ENCODE measurements at places on chromosomes 6 and 20.

GRCh38 chr6:7914991-7915789 is 4.6 kb upstream of the TXNDC5 start:
- no peaks in the 10 kb centered on the region for H3K36me3 ChIP-seq
- no peak overlapping the region for H3K27ac ChIP-seq
- H3K4me3 ChIP-seq: no peak overlapping the region
- DNase-seq: no peak

GRCh38 chr20:57190536-57191264 is 75.7 kb downstream of the BMP7 start:
- peaks cover 8% of the 10 kb centered on the region for H3K4me1 ChIP-seq
- H3K27me3 ChIP-seq: no peaks in the 10 kb centered on the region
- no peak overlapping the region for H3K27ac ChIP-seq

GRCh38 chr20:48350313-48350988 is 477.3 kb downstream of the PREX1 start:
- H3K4me3 ChIP-seq: no peak overlapping the region
- DNase-seq: no peak
- H3K4me1 ChIP-seq: no peaks in the 10 kb centered on the region
- no peak overlapping the region for H3K27ac ChIP-seq
- H3K36me3 ChIP-seq: no peaks in the 10 kb centered on the region
- H3K27me3 ChIP-seq: no peaks in the 10 kb centered on the region

DNA sequence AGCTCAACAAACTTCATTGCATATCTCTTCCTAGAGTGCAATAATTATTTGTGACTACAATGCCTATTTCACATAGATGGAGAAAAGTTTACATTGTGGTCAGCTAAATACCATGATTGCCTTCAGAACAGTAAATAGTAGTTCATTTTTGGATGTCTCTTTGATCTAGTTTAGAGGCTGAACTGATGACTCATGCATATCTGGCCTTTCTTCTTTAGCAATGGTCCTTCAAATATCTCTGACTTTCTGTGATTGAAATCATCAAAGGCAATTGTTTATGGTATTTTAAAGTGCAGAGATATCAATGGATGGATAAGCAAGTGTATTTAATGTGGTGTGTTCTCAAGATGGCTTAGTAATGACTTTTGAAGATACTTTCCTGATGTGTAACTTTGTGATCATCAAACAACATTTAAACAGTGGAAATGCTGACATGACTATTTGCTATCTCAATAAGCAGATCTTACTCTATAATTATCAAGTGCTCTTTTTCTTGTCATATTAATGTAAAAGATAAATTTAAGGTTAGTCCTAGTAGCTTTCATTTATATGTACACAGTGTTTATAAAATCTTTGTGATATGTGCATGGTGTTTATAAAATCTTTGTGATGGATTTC is 523.7 kb upstream of the SLC35B3 start:
- H3K4me3 ChIP-seq: no peak overlapping the region
- H3K27me3 ChIP-seq: no peaks in the 10 kb centered on the region
- no peaks in the 10 kb centered on the region for H3K36me3 ChIP-seq
- no peak overlapping the region for H3K27ac ChIP-seq
- no peak for DNase-seq
- no peaks in the 10 kb centered on the region for H3K4me1 ChIP-seq

DNA sequence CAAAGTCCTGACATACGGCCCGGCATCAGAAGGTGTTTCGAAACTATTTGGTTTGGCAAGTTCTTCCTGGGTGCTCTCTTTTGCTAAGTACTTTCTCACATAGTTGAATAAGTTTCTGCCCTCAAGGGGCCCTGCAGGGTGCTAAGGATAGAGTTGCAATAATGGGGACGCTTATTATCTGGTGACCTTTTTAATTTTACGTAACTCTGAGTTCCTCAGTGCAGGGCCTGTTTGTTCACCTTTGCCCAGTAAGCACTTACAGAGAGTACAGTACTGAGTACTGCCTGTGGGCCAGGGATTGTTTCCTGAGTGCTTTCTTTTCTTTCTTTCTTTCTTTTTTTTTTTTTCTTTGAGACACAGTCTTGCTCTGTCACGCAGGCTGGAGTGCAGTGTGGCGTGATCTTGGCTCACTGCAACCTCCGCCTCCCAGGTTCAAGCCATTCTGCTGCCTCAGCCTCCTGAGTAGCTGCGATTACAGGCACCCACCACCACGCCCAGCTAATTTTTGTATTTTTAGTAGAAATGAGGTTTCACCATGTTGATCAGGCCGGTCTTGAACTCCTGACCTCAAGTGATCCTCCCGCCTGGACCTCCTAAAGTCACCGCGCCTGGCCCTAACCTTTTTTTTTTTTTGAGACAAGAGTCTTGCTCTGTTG is 4.5 kb upstream of the PXMP4 start:
- peaks cover 31% of the 10 kb centered on the region for H3K4me1 ChIP-seq
- no peak overlapping the region for H3K4me3 ChIP-seq
- DNase-seq: no peak
- no peaks in the 10 kb centered on the region for H3K36me3 ChIP-seq
- H3K27ac ChIP-seq: no peak overlapping the region

GRCh38 chr6:110567957-110568696 is 91.7 kb upstream of the SLC22A16 start:
- H3K4me3 ChIP-seq: no peak overlapping the region
- H3K27me3 ChIP-seq: no peaks in the 10 kb centered on the region
- no peak for DNase-seq
- no peak overlapping the region for H3K27ac ChIP-seq
- H3K4me1 ChIP-seq: no peaks in the 10 kb centered on the region
- H3K36me3 ChIP-seq: no peaks in the 10 kb centered on the region

- H3K4me1 ChIP-seq: peaks cover 14% of the 10 kb centered on the region
- peaks cover 23% of the 10 kb centered on the region for H3K27me3 ChIP-seq
- no peaks in the 10 kb centered on the region for H3K36me3 ChIP-seq
- no peak for DNase-seq
- no peak overlapping the region for H3K4me3 ChIP-seq
- H3K27ac ChIP-seq: no peak overlapping the region
These were observed 70.4 kb upstream of the MLN start for GRCh38 chr6:33874136-33874760.

GRCh38 chr20:62678553-62678952 is 30.1 kb upstream of the NTSR1 start:
- no peak overlapping the region for H3K27ac ChIP-seq
- no peak overlapping the region for H3K4me3 ChIP-seq

DNA sequence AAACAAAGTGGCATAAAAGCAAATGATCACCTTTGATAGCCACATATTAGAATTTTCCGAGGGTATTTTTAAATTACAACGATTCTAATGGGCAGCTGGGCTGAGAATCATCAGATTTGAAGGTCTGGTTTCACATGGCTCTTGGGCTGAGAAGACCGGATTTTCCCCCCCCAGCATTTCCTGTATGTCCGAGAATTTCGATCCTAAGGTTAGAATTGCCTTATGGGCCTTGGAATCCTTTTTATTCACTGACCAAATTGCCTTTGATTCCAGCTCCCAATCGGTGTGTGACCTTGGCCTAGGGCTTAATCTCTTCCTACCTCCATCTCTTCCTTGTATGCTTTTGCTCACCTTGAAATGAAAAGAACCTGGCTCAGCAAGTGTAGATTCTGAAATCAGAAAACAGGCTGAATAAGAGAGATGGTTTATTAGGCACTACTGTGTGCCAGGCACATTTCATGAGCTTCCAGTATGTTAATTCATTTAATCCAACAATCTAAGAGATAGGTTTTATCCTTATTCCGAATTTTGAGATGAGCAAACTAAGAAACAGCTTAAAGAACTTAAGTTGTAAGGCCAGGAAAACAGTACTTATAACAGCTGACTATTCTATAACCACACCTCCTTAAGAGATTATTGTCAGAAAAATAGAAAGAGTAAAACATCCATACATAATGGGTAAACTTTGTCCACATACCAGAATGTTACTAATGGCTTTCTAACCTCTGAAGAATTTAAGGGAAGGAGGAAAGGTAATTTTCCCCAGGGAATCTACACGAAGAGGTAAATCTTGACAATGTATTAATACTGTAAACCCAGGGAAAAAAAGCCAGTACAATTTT is 39.4 kb downstream of the HFE start:
- peaks cover 5% of the 10 kb centered on the region for H3K36me3 ChIP-seq
- no peak for DNase-seq
- no peaks in the 10 kb centered on the region for H3K27me3 ChIP-seq
- H3K4me3 ChIP-seq: peak overlapping the region; percentile 89

DNA sequence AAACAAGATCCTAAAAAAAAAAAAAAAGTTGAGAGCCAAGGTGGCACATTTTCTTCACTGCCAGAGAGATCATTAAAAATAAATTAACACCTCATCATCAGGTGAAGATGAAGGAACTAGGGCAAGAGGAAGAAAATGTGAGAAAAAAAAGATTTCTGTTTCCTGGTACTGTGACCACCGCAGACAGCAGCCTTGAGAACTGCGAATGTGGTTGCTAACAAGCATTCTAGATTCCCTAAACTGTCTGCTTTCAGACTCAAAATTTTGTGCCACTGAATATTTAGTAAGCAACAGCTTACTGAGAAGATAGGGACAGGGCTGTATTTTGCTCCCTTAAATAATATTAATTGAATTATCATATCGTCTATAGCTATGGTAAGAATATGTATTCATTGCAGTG is 24.1 kb upstream of the MBOAT1 start:
- no peaks in the 10 kb centered on the region for H3K27me3 ChIP-seq
- peaks cover 5% of the 10 kb centered on the region for H3K4me1 ChIP-seq
- no peak overlapping the region for H3K27ac ChIP-seq
- no peaks in the 10 kb centered on the region for H3K36me3 ChIP-seq

DNA sequence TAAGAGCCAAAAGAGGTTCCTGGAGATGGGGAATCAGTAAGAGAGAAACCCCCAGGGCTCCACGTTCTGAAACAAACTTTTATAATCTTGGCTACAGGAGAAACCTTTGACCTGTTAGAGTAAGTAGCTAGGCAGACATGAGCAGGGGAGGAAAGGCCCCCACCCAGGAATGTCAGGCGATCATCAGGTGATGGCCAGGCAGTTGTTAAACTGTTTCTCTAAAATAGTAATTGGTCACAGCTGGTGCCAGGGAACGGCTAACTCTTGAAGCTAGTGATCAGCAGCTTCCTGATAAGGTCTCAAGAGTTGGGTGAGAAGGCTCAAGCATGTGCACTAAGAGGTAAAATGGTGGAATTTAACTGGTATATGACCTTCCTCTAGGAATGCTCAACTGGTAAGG is 263.8 kb downstream of the HDGFL1 start:
- DNase-seq: no peak
- peaks cover 14% of the 10 kb centered on the region for H3K36me3 ChIP-seq
- H3K4me1 ChIP-seq: peaks cover 17% of the 10 kb centered on the region
- H3K4me3 ChIP-seq: no peak overlapping the region
- no peak overlapping the region for H3K27ac ChIP-seq

DNA sequence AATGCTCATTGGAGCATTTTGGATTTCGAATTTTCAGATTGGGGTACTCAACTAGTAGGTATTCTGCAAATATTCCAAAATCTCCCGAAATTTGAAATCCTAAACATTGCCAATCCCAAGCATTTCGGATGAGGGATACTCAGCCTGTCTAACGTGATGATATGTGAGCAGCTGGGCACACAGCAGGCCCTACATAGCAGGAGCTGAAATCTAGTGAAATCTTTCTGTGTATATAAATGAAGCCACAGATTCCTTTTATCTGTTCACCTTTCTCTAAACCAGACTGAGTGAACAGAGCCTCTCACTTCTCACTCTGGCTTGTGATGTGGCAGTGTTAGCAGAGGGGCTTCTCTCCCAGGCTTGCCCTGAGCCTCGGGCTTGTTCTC is 17.8 kb downstream of the STX16 start:
- peaks cover 16% of the 10 kb centered on the region for H3K36me3 ChIP-seq
- no peaks in the 10 kb centered on the region for H3K4me1 ChIP-seq
- H3K27ac ChIP-seq: no peak overlapping the region
- H3K27me3 ChIP-seq: no peaks in the 10 kb centered on the region

- no peak for DNase-seq
- no peak overlapping the region for H3K4me3 ChIP-seq
- H3K4me1 ChIP-seq: peaks cover 22% of the 10 kb centered on the region
- H3K27ac ChIP-seq: no peak overlapping the region
These were observed 40.4 kb downstream of the TRAM2 start for GRCh38 chr6:52536424-52536916.

GRCh38 chr20:46213946-46214823 is 94.1 kb downstream of the CDH22 start:
- peaks cover 45% of the 10 kb centered on the region for H3K27me3 ChIP-seq
- peaks cover 5% of the 10 kb centered on the region for H3K4me1 ChIP-seq
- no peaks in the 10 kb centered on the region for H3K36me3 ChIP-seq
- no peak for DNase-seq
- H3K4me3 ChIP-seq: no peak overlapping the region
- no peak overlapping the region for H3K27ac ChIP-seq

GRCh38 chr6:152981989-152982903 is 595 bp downstream of the FBXO5 start:
- H3K27me3 ChIP-seq: no peaks in the 10 kb centered on the region
- peaks cover 4% of the 10 kb centered on the region for H3K36me3 ChIP-seq
- DNase-seq: no peak
- H3K4me1 ChIP-seq: peaks cover 36% of the 10 kb centered on the region
- H3K4me3 ChIP-seq: peak overlapping the region; percentile 94

GRCh38 chr6:143299253-143300166 is 151.0 kb downstream of the ADAT2 start:
- H3K27ac ChIP-seq: no peak overlapping the region
- no peak overlapping the region for H3K4me3 ChIP-seq
- no peaks in the 10 kb centered on the region for H3K27me3 ChIP-seq
- no peaks in the 10 kb centered on the region for H3K36me3 ChIP-seq
- DNase-seq: no peak

GRCh38 chr6:19547507-19547906 is 289.7 kb upstream of the ID4 start:
- peaks cover 9% of the 10 kb centered on the region for H3K4me1 ChIP-seq
- H3K27me3 ChIP-seq: no peaks in the 10 kb centered on the region
- no peak overlapping the region for H3K27ac ChIP-seq
- no peaks in the 10 kb centered on the region for H3K36me3 ChIP-seq
- no peak for DNase-seq

DNA sequence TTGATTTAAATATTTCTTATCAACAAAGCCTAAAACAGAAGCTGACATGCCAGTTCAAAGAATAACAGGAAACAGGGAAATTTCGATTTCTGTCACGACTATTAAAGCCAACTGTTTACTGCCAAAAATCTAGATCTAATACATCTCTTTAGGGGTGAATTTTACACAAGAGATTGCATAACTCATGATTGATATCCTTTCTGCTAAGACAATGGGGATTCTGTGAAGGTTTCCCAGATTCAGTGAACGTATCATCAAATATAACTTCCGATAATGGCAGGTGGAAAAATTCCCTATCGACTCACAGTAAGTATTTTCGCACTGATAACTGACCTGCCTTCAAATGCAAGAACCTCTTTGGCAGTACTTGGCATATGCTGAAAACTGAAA is 42.9 kb downstream of the NHSL1 start:
- H3K4me1 ChIP-seq: peaks cover 11% of the 10 kb centered on the region
- peak overlapping the region; percentile 83 for H3K27ac ChIP-seq
- no peaks in the 10 kb centered on the region for H3K27me3 ChIP-seq
- H3K36me3 ChIP-seq: peaks cover 21% of the 10 kb centered on the region
- DNase-seq: no peak

GRCh38 chr6:127924440-127924839 is 23.6 kb upstream of the THEMIS start:
- H3K4me1 ChIP-seq: peaks cover 12% of the 10 kb centered on the region
- peaks cover 2% of the 10 kb centered on the region for H3K36me3 ChIP-seq
- H3K27ac ChIP-seq: no peak overlapping the region
- H3K27me3 ChIP-seq: no peaks in the 10 kb centered on the region

GRCh38 chr6:135129136-135129856 is 51.8 kb upstream of the MYB start:
- H3K36me3 ChIP-seq: no peaks in the 10 kb centered on the region
- H3K4me1 ChIP-seq: no peaks in the 10 kb centered on the region
- peaks cover 7% of the 10 kb centered on the region for H3K27me3 ChIP-seq
- DNase-seq: no peak
- H3K4me3 ChIP-seq: no peak overlapping the region

- H3K4me1 ChIP-seq: peaks cover 7% of the 10 kb centered on the region
- DNase-seq: no peak
- H3K27ac ChIP-seq: no peak overlapping the region
- no peaks in the 10 kb centered on the region for H3K27me3 ChIP-seq
These were observed 47.2 kb downstream of the DUSP22 start for GRCh38 chr6:339480-339879.
